Activated CD4-positive, alpha-beta T cell treated with anti-CD3 and anti-CD28 coated beads, Interleukin-2, amount 50 U/mL, for 4 hours (primary cell): ENCODE measurements at places on chromosomes 3 and 15.

DNA sequence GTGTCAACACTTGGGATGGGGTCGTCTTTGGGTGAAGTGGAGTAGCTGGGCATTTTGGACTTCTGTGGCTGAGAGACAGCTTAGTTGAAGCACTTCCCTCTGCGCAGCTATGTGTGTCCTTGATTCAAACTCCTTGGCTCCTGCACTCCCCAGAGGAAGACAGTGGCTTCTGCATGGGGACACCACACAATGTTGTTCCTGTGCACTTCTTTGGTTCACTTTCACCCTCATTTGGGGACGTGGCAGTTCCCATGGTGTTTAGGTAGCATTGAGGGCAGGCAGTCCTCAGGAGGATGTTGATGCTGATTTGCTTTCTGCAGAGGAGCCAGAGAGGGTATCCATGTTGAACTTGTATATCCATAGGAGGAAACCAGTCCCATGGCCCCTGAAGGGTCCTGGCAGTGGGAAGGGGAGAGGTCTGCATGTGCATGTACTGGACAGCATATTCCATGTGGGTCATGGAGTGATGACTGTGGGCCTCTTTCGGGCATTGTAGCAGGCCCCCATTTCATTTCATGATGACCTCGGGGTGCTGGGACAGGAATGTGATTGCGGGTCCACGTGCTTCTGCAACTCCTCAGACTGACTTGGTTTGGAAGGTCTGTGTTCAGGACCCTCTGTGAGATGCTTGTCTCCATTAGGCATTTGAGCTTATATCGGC lies 135.4 kb downstream of the SNRPN start:
- DNase-seq, result no peak

DNA sequence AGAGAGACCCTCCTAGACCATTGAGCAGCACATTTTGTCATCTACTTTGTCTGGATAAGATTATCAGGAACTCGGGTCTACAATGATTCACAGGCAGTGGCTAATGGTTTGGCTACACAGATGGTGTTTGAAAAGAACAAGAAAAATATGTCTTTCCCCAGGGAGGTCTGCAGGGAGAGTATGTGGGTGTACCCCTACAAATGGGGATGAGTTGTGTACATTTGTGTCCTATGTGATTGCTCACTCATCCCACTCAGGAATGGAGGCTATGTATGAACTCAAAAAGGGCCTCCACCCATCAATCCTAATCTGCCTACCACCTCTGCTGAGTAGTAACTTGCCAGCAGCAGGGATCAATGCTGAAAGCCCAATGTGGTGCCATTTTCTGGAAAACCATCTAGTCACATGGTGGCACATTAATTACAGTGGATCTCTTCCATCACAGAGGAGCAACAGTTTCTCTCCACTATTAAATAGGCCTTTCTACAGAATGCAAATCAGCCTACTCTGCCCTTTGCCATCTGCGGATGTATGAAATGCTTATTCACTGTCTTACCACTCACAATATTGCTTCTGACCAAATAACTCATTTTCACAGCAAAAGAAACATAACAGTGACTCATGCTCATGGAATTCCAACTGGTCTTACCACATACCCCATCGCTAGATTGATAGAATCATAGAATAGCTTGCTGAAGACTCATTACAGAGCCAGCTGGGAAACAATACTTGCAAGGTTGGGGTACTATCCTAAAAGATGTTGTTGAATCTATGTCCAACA lies 48.3 kb upstream of the TRIM42 start:
- no peak for DNase-seq

DNA sequence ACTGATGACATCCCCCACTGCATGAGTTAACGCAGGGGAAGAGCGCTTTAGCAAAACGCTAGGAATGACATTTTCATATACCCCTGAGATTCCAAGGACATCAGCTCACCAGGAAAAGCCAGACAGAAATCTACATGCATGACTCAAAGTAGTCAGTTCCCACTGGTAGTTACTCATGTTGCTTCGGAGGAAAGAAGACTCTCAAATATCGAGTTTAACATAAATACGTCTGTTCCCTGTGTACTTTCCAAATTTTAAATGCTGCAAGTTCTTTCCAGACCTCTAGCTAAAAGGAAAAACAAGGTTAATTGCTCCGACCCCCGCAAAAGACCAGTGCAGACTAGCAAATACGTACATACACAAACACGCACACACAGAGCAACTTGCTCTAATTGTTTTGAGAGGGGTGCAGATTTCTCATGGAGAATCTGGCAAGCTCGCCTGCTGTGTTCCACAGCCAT lies 115.4 kb upstream of the PRICKLE2 start:
- DNase-seq, result no peak

DNA sequence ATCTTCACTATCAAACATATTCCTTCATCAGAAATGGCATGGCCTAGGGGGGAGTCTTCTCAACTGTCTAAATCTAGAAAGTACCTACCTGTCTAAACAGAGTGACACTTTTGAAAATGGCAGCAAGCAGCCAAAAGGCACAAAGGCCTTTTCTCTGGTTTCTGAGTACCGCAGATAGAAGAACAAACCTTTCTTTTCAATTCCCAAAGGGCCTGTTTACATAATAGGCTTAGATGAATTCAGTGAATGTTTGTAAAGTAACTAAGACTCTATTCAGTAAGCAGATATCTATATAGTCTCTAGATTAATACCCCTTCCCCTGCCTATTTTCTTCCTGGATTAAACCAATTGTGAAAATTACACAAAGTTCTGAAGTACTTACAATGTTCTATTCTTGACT lies 7.1 kb downstream of the MYEF2 start:
- no peak for DNase-seq

DNA sequence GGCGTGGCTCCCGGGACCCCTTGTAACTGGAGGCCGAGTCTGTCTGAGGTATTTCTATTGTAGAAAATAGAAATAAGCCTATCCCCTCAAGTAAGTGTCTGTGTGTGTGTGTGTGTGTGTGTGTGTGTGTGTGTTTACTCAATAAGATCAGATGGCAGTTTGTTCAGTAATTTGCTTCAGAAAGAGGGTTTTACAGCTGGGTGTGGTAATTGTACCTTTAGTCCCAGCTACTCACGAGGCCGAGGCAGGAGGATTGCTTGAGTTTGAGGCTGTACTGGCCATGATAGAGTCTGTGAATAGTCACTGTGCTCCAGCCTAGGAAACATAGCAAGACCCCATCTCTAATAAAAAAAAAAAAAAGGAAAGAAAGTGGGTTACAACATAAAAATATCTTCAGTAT lies 8.7 kb downstream of the SPINT1 start:
- no peak for DNase-seq

DNA sequence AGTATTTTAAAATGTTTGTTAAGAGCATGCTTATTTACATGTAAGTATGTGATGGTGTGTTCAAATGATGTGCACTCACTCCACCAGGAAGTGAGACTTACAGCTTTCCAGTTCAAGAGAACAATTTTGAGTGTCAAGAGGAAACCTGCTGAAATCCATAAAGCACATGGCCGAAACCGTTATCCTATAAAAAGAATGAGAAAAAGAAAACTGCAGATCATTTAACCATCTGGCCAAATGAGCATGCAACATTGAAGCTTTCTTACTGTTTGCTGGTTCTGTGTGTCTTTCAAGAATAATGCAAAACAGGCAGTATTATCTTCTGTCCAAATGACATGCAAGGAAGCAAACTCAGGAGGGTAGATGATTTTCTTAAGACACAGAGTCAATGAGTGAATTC lies 26.3 kb downstream of the GABRR3 start:
- no peak for DNase-seq

DNA sequence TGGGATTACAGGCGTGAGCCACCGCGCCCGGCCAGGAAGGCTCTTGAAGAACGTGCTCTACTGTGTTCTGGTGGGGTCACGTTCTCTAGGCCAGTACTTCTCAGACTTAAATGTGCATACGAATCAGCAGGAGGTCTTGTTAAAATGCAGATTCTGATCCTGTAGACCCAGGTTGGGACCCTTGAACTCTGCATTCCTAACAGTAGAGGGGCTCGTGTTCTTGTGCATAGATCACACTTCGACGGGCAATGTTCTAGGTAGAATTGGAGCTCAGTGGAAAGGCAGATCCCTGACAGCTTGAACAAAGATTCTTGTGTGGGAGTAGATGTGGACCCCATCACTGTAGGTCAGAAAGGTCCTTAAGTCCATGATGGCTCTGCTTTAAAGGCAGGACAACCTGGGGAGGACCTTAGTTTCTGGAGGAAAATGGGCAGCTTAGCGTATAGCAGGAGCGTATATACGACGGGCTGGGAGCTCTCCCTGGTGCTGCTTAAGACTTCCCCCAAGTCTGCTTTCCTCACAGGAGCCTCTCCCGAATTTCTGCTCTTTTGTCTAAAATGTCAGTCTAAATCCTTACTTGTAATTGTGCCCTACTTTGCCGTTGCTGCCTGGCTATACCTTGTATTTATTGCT lies 16.9 kb upstream of the FAM81A start:
- DNase-seq, result no peak

GRCh38 chr3:75396316-75396802 lies 267.8 kb upstream of the FRG2C start:
- DNase-seq, result no peak

DNA sequence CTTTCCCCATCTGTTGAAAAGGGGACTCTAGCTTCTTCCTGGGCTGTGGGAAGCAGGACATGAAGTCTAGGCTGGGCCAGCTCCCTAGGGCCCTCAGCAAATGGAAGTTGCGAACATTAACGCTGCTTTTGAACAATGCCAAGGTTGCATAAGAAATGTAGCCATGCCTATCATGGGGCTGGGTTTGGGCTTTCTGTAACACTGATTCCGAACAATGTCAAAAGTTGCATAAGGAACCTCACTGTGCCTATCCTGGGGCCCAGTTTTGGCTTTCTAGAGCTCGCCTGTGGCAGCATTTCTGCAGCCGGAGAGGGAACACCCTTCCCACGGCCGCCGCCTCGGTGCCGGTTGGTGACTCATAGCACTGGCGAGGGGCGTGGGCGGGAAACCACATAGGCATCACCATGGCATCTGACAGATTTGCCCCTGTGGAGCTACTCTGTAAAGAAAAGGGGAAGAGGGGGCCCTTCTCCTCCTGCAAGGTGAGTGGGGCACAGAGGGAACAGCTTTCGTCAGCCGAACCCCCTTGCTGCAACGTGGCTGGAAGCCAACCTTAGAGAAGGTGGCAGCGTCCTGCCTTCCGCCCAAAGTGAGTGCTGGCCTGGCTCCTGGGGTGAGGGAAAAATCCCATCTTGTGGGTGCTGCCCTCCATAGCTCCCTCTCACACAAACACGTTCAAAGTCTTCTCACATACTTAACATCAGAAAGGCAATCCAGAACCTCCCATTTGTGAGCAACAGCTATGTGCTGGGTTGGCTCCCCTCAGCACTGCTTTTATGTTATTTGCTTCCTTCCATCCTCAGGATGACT lies 46.6 kb upstream of the ATP2B2 start:
- peak; percentile 87 for DNase-seq

- DNase-seq, result no peak
Measured at GRCh38 chr3:713006-713621, 379.7 kb upstream of the CNTN6 start.

DNA sequence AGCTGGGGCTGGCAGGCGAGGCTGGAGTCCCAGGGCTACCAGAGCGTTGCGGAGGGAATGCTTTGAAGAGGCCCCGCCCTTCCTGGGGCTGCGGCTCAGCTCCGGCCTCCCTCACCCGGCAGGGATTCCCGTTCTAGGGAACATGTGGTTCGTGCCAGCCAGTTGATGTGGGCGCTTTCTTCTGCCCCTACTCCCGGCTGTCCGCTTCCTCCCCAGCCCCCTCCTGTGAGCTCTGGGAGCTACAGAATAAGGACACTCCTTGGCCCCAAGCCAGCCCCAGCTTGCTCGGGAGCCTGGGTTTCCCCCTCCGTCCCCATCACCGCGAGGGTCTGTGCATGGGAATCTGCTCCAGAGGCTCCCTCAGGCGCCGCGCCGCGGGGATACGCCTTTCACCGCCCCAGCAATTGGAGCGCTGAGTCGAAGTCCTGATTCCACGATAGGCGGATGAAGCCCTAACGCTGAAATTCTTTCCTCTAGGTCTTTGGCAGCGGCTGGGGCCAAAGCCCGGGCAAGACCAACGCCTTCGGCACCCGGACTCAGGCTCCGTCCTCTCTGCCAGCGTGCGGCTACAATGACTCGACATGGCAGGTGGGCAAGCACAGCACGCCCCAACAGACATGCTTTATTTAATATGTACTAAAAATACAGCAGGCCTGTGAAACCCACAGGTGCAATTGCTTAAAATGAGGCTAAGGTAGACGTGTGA lies 69.5 kb downstream of the KLF15 start:
- no peak for DNase-seq

- DNase-seq, result no peak
Measured at GRCh38 chr15:63426552-63426951, 44.9 kb upstream of the CA12 start.

DNA sequence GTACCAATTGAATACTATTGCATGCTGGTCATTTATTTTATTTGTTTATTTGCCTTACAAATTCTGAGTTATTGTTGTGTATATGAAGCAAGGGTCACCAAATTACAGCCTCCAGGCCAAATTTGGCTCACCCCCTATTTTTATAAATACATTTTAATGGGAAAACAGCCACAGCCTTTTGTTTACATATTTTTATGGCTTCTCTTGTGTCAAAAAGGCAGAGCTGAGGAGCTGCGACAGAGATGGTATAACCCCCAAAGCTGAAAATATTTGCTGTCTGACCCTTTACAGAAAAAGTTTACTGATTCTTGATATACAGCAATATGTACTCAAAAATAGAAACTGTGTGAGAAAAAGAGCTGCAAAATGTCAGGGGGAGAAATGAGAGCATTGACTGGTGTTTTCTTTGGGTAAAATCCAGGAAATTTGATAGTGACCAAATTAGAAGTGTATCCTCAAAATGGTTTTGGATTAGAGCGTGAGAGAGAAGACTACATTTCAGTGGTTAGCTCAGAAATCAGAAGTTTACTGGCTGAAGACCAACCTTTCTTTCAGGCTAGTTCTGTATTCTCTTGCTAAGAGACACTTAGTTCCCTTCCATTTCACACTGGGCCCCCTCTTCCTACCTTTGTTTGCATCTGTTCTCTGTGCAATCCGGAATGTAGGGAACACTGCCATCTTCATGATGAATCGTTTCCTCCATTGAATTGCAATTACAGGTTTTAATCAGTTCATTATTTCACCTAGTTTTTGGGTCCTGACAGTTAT lies 757.8 kb downstream of the AGBL1 start:
- no peak for DNase-seq

- DNase-seq, result no peak
Measured at GRCh38 chr3:95460274-95460673, 1354.1 kb upstream of the EPHA6 start.

DNA sequence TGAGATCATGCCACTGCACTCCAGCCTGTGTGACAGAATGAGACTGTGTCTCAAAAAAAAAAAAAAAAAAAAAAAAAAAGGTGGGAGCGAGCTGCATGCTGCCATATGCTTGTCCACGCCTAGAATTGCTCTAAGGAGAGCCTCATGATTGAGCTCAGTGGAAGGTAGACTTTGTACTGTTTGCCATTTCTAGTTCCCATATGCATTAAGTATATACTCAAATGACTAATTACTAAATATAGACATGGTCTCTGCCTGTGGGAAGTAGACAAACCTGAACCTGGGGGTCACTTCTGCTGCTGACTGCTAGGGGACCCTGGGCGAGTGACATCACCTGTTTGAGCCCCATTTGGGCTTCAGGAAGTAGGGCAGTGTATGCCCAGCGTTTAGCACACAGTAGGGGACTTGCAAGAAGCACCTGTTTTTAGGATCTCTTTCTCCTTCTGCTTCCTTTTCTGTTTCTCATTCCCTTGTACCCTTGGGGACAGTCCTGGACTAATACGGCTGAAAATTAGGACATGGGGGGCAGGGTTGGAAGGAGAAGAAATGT lies 27.2 kb downstream of the PRKCD start:
- no peak for DNase-seq
